A549 treated with ZK216348 at 1 μM for 4 hours (cell line): ENCODE measurements at places on chromosomes 1 and 21. TPM values are rescaled to one million over a fixed set of nuclear protein-coding genes. Genes with fewer than 3 reads are reported as not detected.

The SELENOF gene
- 120 to 185 TPM (median 150 TPM) in 5 replicates for total RNA-seq

The FAM3B gene
- total RNA-seq = not detected in 5 replicates

The OR2T6 gene
- total RNA-seq = not detected in 5 replicates

The UBXN10 gene
- not detected in 5 replicates for total RNA-seq

The RNF186 gene
- not detected in 5 replicates for total RNA-seq

The NBPF19 gene
- total RNA-seq = 4.2 to 5.5 TPM (median 4.8 TPM) in 5 replicates

The ARPC5 gene
- 123 to 181 TPM (median 175 TPM) in 5 replicates for total RNA-seq

The TNFRSF1B gene
- total RNA-seq = 0.31 to 1.4 TPM (median 0.54 TPM) in 5 replicates

The RGS8 gene
- total RNA-seq = not detected in 5 replicates

The CDA gene
- 29.6 to 46.1 TPM (median 35.1 TPM) in 5 replicates for total RNA-seq

The DIO1 gene
- total RNA-seq = not detected in 5 replicates

The ADAMTSL4 gene
- 2.2 to 6.3 TPM (median 4.8 TPM) in 5 replicates for total RNA-seq

The PTBP2 gene
- total RNA-seq = 5.7 to 10.0 TPM (median 6.8 TPM) in 5 replicates

The WASF2 gene
- total RNA-seq = 42.5 to 64.6 TPM (median 54.2 TPM) in 5 replicates

The MATN1 gene
- 0.06 TPM in 1 of 5 replicates, not detected in the others for total RNA-seq

The ERICH3 gene
- total RNA-seq = not detected in 5 replicates

The SPATC1L gene
- 0.20 TPM in 1 of 5 replicates, not detected in the others for total RNA-seq

The CELA3A gene
- not detected in 5 replicates for total RNA-seq

The F3 gene
- 3.1 to 4.0 TPM (median 3.4 TPM) in 5 replicates for total RNA-seq

The PADI1 gene
- total RNA-seq = 0.86 to 2.1 TPM (median 1.9 TPM) in 5 replicates

The CSMD2 gene
- not detected in 5 replicates for total RNA-seq

The CLCA1 gene
- not detected in 5 replicates for total RNA-seq

The NTNG1 gene
- total RNA-seq = not detected in 5 replicates

The LEMD1 gene
- not detected in 5 replicates for total RNA-seq

The AHCTF1 gene
- 23.4 to 31.5 TPM (median 31.0 TPM) in 5 replicates for total RNA-seq

The ZBTB48 gene
- 11.3 to 18.0 TPM (median 16.1 TPM) in 5 replicates for total RNA-seq

The PALMD gene
- 0.11 to 1.1 TPM (median 0.40 TPM) in 5 replicates for total RNA-seq

The STK40 gene
- total RNA-seq = 6.9 to 12.5 TPM (median 10.5 TPM) in 5 replicates

The CYP4B1 gene
- total RNA-seq = not detected in 5 replicates

The ANXA9 gene
- total RNA-seq = 0.87 to 1.3 TPM (median 1.1 TPM) in 5 replicates

The CFAP74 gene
- 0.02 to 0.07 TPM in 2 of 5 replicates, not detected in the others for total RNA-seq

The CHD1L gene
- 31.4 to 39.6 TPM (median 32.2 TPM) in 5 replicates for total RNA-seq

The DCST1 gene
- not detected in 5 replicates for total RNA-seq

The HSD3B1 gene
- total RNA-seq = not detected in 5 replicates

The BARHL2 gene
- not detected in 5 replicates for total RNA-seq

The C2CD4D gene
- not detected in 5 replicates for total RNA-seq

The BGLAP gene
- 0.20 to 0.40 TPM (median 0.39 TPM) in 3 of 5 replicates, not detected in the others for total RNA-seq

The KIF21B gene
- 1.3 to 3.0 TPM (median 2.3 TPM) in 5 replicates for total RNA-seq

The RNU1-4 gene
- not detected in 5 replicates for total RNA-seq

The CD58 gene
- 11.7 to 24.1 TPM (median 21.9 TPM) in 5 replicates for total RNA-seq

The CD53 gene
- not detected in 5 replicates for total RNA-seq

The FCMR gene
- total RNA-seq = 4.5 to 7.0 TPM (median 4.8 TPM) in 5 replicates

The REN gene
- total RNA-seq = not detected in 5 replicates

The PEX14 gene
- 9.8 to 19.4 TPM (median 15.5 TPM) in 5 replicates for total RNA-seq
